ENCODE measurements at places on chromosomes 4 and X.

GRCh38 chr4:13918110-13918509, 290.6 kb upstream of the BOD1L1 start:
- DNase-seq: no peak

DNA sequence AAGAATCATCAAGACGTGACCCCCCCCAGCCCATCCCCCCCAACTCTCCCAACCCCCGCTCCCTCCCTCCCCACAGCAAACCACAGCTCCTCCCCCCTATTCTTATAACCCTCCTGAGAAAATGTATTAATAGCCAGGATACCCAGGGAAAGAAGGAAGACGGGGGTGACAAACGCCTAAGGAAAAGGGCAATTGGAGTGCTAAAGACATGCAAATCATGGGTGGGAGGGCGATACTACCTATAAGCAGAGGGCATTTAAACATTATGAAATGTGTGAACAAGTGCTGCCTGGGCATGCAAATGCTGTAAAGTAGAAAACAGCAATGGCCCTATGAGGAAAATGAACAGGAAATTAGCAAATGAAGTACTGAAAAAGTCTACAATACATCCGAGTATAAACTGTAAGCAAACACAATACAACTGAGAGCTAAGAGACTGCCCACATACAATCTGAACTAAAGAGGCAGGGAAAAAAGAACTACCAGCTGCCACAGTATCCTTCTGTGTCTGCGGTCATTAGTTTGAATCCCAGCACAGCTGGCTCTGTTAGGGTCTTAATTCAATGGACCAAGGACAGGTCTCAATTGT, 2.4 kb downstream of the CXXC4 start:
- no peak for DNase-seq

DNA sequence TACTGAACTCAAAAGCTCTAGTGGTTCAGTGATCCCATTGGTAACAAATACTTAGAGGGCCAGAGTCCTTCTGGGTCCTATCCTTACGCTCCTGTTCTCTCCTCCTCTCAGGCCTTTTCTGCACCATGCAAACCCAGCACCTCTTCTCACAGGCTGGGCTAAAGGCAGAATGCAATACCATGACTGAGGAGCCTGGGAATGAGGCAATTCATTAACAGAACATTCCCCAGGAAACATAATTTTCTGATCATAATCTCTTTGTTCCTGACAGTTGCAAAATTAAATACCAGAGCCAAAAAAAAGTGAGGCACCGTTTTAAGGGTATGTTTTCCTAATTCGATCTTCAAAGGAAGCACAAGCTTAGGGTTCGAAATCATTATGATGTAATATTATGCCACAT, 9.0 kb downstream of the SORBS2 start:
- no peak for DNase-seq

- no peak for DNase-seq
These were observed 46.0 kb downstream of the TFDP3 start for GRCh38 chrX:133171962-133172708.

DNA sequence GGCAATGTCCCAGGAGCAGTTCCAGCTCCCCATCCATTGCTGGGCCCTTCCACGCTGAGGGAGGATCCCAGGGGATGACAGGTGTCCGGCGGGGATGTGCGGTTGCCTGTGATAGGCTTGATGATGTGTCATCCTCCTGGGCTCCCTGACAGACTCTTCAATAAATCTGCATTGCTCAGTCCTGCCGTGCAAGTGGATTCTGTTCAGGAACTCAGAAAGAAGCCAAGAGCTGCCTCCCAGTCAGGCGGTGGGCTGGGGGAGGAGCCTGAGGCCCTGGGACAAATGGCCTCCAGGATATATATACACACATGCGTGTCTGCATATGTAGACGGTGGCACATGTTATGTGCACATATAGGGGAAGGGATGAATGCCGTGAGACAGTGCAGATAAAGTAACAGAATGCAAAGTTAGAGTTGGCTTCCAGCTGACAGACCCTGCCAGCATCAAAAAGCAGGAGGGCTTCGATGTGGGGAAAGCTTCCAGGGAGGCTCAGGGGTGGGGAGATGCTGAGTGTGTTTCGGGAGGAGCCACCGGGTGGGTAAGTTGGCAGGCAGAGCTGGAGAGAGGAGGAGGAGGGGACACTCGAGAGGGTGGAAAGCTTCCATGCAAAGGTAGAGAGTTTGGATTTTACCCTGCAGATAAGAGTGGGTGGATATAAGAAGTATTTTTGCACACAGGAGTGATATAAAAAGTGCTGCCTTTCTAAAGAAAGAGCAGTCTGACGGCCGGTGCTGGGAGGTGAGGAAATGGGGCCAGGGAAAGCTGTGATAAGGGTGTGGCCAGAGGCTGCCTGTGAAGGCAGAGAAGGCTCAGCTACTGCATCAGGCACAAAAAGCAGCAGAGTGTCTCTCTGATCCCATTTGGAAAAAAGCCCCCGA, 28.5 kb upstream of the CRMP1 start:
- no peak for DNase-seq

Measured in CD4-positive, alpha-beta T cell treated with Interleukin-10 for 1 hour (primary cell).